ENCODE measurements at places on chromosomes 1 and 21. TPM values are rescaled to one million over a fixed set of nuclear protein-coding genes. Genes with fewer than 3 reads are reported as not detected.

Gene TMEM200B
- 21.1 TPM for total RNA-seq

Gene SPRR2A
- total RNA-seq: not detected

Gene SPRR5
- total RNA-seq: not detected

Gene OR2W3
- not detected for total RNA-seq

Gene KPRP
- total RNA-seq: not detected

Gene AQP10
- under 0.01 TPM for total RNA-seq
